ENCODE measurements at places on chromosomes 11 and 22. TPM values are rescaled to one million over a fixed set of nuclear protein-coding genes. Genes with fewer than 3 reads are reported as not detected.

DNA sequence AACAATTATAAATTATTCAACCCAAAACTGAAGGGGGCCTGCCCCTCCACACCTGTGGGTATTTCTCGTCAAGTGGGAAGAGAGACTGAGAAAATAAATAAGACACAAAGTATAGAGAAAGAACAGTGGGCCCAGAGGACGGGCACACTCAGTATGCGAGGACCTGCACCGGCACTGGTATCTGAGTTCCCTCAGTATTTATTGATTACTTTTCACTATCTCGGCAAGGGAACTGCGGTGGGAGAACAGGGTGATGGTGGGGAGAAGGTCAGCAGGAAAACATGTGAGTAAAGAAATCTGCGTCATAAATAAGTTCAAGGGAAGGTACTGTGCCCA is 3.2 kb downstream of the C11orf54 start:
- DNase-seq = no peak
- no peaks in the 10 kb centered on the region for H3K4me1 ChIP-seq
- no peak overlapping the region for H3K27ac ChIP-seq
- peaks cover 16% of the 10 kb centered on the region for H3K36me3 ChIP-seq
- peak overlapping the region; percentile 18 for H3K4me3 ChIP-seq

DNA sequence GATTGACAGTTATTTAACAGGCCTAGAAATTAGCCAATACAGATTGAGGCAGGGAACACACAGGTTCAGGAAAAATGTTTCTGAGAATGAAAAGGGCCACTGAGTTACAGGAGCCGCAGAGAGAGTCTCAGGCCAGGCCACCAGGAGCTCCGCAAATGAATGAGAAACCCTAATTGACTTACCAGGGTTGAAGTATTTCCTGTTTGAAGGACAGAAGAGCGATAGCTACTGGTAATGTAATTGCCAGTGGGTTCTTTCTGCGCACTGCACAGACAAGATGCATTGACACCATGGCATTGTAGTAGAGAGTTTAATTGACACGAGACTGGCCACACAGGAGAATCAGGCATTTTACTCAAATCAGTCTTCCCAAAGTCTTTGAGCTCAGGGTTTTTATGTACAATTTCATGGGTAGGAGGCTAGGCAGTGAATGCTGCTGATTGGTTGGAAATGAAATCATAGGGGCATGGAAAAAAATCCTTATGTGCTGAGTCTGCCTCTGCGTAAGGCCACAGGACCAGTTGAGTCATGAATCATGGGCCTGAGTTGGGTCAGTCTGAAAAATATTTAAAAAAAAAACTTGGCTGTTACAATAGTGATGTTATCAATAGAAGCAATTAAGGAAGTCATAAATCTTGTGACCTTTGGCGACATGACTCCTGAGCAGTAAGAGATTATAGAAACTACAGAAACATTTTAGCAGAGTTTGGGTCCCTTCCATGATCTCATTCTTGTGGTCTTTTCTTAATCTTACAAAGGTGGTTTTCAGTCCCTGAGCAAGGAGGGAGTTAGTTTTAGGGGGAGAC is 203.8 kb downstream of the CASP12 start:
- H3K27ac ChIP-seq = no peak overlapping the region
- H3K36me3 ChIP-seq = peaks cover 9% of the 10 kb centered on the region
- H3K27me3 ChIP-seq = no peaks in the 10 kb centered on the region
- H3K4me1 ChIP-seq = no peaks in the 10 kb centered on the region
- DNase-seq = no peak
- H3K4me3 ChIP-seq = no peak overlapping the region

DNA sequence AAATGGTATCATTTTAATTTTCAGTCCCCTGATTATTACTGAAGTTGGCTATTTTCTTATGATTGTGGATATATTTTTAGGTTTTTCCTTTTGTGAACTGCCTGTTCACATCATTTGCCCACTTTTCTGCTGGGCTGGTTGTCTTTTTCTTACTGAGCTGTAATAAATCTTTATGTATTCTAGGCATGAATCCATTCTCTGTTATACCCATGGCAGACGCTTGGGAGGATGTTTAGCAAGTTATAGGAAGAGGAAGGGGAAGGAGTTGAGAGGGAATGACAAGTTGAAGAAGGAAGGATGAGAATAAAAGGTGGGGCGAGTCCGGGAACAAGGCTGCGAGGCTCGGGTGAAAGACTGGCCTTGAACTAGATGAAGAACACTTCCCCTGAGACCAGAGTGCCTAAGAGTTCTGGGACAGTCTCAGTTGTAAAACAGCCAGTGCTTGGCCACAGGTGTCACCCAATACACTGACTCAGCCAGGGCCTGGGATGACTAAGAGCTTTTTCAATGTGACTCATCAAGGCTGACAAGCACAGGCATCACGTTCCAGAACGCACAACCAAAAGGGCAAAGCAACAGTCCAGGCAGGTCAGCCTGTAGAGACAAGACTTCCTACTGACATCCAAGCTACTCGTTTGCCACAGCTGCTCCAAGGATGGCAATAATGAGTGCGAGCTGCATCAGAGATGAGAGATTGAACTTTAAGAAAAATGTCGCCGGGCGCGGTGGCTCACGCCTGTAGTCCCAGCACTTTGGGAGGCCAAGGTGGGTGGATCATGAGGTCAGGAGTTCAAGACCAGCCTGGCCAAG is 35.2 kb downstream of the LRFN4 start:
- no peak overlapping the region for H3K4me3 ChIP-seq
- DNase-seq = peak; percentile 82
- H3K4me1 ChIP-seq = peaks cover 5% of the 10 kb centered on the region

DNA sequence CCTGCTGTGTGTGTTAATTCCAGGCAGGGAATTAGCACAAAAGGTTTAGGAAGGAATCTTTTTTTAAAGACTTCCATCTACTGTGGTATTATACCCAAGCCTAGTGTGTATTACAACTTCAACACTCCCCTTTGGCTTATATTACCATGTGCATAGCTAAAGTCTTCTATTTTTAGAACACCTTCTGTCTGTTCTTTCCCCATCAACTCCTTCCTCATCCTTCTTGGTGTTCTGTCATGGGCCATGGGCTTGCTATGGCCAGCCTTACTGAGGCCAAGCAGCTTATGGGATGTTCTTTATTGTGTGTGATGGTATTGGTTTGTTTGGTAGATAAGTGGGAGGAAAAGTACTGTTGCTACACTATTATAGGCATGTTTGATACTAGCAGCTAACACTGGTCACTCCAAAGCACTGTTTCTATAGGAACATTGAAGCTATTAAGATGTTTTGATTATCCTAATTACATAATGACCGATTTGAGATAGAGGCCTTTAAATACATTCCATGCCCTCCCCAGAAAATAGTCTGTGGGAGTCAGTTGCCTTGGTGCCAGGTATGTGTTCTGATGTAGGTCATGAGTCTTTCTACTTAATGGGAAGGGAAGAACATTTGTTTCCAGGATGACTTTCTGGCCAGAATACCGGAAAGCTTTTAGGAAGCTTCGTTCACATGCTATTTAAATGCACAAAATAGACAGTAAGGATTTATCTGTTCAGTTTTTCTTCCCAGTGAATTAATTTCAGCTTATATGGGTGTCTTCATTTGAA is 16.5 kb downstream of the MCAM start:
- H3K27ac ChIP-seq = no peak overlapping the region
- DNase-seq = no peak
- peaks cover 26% of the 10 kb centered on the region for H3K36me3 ChIP-seq
- H3K4me1 ChIP-seq = no peaks in the 10 kb centered on the region

- no peaks in the 10 kb centered on the region for H3K4me1 ChIP-seq
- no peaks in the 10 kb centered on the region for H3K27me3 ChIP-seq
- no peak for DNase-seq
- peaks cover 9% of the 10 kb centered on the region for H3K36me3 ChIP-seq
- H3K27ac ChIP-seq = no peak overlapping the region
Observed at GRCh38 chr22:47655930-47656329, 893.5 kb downstream of the TBC1D22A start.

- H3K4me3 ChIP-seq = no peak overlapping the region
- H3K27ac ChIP-seq = no peak overlapping the region
- H3K4me1 ChIP-seq = no peaks in the 10 kb centered on the region
- DNase-seq = no peak
- peaks cover 73% of the 10 kb centered on the region for H3K36me3 ChIP-seq
Observed at GRCh38 chr22:27895600-27895999, 23.5 kb downstream of the PITPNB start.

- no peak for DNase-seq
- no peak overlapping the region for H3K4me3 ChIP-seq
- no peaks in the 10 kb centered on the region for H3K4me1 ChIP-seq
- H3K27me3 ChIP-seq = no peaks in the 10 kb centered on the region
- H3K36me3 ChIP-seq = no peaks in the 10 kb centered on the region
Observed at GRCh38 chr11:112564228-112564955, 303.7 kb upstream of the PLET1 start.

DNA sequence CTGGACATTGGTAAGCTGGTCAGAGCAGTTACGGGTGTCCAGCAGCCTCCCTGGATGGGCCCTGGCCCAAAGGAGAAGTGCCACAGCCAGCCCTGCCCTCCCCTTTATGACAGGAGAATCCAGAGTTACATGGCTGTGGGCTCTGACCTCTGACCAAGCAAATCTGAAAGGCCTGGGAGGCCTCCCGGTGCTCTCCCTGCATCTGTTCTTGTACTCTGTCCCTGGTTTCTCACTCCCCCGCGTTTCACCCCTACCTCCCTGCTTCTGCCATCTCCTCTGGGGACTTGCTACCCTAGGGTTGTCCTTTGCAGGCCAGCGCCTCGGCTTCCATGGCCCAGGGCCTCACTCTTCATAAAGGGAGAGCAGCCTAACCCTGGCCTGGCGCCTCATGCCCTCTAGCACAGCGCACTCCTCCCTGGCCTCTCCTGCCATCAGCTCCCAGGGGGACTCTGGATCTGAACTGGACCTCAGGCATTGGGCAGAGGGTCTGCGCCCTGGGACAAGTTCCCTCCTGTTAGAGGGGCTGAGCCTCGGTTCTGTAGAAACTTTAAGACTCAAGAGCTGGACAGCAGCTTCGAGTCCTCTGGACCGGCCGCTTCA is 10.7 kb downstream of the PICK1 start:
- DNase-seq = no peak
- H3K36me3 ChIP-seq = peaks cover 71% of the 10 kb centered on the region
- H3K4me3 ChIP-seq = no peak overlapping the region
- H3K27me3 ChIP-seq = no peaks in the 10 kb centered on the region
- no peak overlapping the region for H3K27ac ChIP-seq

GRCh38 chr11:64759131-64759721 is 548 bp downstream of the PYGM start:
- peaks cover 15% of the 10 kb centered on the region for H3K36me3 ChIP-seq
- peak; percentile 29 for DNase-seq
- H3K27ac ChIP-seq = no peak overlapping the region
- peaks cover 4% of the 10 kb centered on the region for H3K4me1 ChIP-seq

DNA sequence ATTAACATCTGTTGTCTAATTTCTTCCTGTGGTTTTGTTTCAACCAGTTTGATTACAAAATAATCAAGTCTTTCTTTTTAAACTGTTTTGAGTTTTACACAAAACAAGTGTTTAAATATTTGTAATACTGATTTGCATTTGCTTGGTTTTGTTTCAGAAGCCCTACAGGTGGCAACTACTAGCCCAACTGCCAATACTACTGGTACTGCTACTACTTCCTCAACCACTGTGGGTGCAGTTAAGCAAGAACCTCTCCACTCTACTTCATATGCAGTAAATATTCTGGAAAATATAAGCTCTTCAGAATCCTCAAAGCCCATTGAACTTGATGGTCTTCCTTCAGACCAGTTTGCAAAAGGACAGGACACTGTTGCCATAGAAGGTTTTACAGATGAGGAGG is 61.1 kb downstream of the QSER1 start:
- H3K27me3 ChIP-seq = no peaks in the 10 kb centered on the region
- H3K27ac ChIP-seq = no peak overlapping the region
- no peak overlapping the region for H3K4me3 ChIP-seq

DNA sequence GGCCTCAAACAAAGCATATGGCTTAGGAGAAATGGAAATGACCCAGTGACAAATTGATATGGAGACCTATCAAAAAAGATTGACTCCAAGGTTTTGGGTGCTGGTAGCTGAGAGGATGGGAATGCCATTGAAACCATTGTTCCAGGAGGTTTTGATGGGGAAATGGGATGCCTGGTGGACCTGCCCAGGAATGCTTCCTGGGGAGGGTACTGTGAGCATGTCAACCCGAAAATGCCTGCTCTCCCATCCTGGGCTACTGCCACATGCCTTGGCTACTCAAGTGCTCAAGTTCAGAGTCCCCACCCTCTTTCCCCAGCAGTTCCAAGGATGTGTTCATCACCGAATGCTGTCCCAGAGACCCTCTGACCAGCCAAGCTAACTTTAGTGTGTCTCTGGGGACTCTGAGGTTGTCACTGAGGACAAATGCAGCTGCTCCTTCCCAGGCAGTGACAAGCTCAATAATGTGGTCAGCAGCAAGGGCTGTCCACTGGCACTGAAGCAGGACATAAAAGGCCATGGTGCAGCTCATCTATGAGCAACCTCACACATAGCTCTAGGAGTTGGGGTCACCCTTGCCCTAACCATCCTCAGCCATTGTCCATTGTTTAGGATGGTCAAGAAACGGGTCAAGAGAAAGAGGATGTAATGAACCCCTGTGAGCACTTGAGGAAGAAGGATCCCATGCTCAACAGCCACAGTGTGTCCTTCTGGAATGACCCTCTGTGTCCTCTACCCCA is 83.7 kb downstream of the TRIM29 start:
- H3K4me1 ChIP-seq = peaks cover 23% of the 10 kb centered on the region
- no peak overlapping the region for H3K4me3 ChIP-seq
- no peaks in the 10 kb centered on the region for H3K27me3 ChIP-seq
- peaks cover 7% of the 10 kb centered on the region for H3K36me3 ChIP-seq

GRCh38 chr22:32729412-32729811 is 72.1 kb upstream of the TIMP3 start:
- no peaks in the 10 kb centered on the region for H3K4me1 ChIP-seq
- no peak overlapping the region for H3K4me3 ChIP-seq
- H3K36me3 ChIP-seq = no peaks in the 10 kb centered on the region
- no peaks in the 10 kb centered on the region for H3K27me3 ChIP-seq
- no peak overlapping the region for H3K27ac ChIP-seq
- no peak for DNase-seq

GRCh38 chr11:30786256-30787110 is 200.3 kb upstream of the MPPED2 start:
- peaks cover 2% of the 10 kb centered on the region for H3K36me3 ChIP-seq
- no peak overlapping the region for H3K4me3 ChIP-seq
- DNase-seq = no peak
- no peaks in the 10 kb centered on the region for H3K27me3 ChIP-seq
- no peaks in the 10 kb centered on the region for H3K4me1 ChIP-seq

DNA sequence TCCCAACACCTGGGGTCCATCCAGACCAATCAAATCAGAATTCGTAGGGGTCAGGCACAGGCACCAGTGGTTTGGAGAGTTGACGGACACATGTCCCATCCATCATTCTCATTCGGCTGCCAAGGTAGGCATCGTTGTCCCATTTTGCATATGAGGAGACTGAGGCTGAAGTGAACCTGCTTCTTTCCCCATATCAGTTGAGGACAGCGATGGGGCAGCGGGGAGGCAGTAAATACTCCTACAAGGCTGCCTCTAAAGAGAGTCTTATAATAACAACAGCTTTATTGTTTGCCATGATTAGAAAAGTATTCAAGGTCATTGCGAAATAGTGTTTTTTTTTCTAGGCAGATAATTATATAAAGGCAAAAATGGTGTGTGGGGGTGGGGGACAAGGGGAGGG is 1.6 kb upstream of the BEST1 start:
- no peak for DNase-seq
- no peaks in the 10 kb centered on the region for H3K4me1 ChIP-seq
- H3K27ac ChIP-seq = no peak overlapping the region
- no peak overlapping the region for H3K4me3 ChIP-seq
- no peaks in the 10 kb centered on the region for H3K27me3 ChIP-seq

- H3K36me3 ChIP-seq = peaks cover 3% of the 10 kb centered on the region
- H3K27ac ChIP-seq = no peak overlapping the region
Observed at GRCh38 chr11:92859156-92859690, 110.2 kb upstream of the MTNR1B start.

The CHEK1 gene
- total RNA-seq = 119 TPM

The OR51B4 gene
- total RNA-seq = not detected

The OR51V1 gene
- total RNA-seq = not detected

The HOATZ gene
- not detected for total RNA-seq

The CATSPER1 gene
- not detected for total RNA-seq

The MOGAT2 gene
- not detected for total RNA-seq

The RASL10A gene
- 0.92 TPM for total RNA-seq
